ENCODE measurements at places on chromosomes 12 and 14.

DNA sequence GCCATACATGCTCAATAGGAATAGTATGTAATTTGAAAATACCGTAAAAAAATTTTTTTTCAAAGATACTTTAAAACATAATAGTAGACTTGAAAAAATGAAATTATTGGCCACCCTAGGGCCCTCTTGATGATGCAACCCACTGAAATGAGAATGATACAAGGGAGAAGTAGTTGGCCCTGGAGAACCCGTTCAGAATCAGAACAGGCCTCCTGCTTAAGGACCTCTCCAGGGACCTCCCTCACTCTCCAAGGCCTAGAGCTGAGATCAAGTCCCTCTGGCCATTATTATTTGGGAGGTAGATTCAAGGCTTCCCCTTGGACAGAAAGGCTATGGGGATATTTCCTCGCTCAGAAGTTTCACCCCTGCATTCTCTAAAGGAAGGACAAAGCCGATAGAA, 11.9 kb downstream of the LALBA start:
- DNase-seq: no peak

DNA sequence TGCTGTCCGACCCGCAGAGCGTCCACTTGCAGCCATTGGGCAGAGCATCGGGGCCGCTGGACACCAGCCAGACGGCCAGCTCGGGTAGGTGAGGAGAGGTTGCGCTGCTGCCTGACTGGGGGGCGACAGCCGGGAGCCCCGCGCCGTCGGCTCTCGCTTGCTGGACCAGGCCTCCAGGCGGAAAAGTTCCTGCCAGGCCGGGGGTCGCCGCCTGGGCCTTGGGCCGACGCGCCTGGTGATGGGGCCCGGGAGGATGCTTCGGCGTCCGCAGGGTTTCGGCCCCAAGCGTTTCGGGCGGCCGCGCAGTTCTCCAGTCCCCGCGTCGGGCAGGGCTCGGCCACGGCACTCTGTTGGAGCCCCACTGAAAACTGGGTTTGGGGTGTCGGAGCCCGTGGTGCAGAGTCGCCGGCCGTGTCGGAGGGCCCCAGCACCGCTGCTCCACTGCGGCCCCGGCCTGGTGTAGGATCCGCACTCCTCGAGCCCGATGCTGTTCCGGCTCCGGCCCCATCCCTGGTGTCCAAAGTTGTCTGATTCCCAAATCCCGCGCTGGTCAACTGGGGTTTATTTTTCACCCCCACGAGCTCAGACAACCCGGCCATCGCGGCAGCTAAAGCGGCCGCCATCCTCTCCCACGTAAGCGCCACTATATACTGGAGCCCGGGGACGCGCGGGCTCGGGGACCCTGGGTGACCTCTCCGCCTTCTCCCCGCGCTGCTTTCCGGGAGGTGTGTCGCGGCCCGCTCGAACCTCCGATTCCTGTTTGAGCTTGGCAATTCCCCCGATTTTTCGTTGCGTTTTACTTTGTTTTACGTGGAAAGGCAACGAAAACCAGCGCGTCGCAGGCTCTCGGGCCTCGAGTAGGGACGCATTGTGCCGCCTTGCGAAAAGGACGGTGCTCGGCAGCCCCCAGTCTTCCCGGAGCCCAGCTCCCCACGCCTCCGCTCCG, 872 bp downstream of the VSX2 start:
- DNase-seq: peak; percentile 12

DNA sequence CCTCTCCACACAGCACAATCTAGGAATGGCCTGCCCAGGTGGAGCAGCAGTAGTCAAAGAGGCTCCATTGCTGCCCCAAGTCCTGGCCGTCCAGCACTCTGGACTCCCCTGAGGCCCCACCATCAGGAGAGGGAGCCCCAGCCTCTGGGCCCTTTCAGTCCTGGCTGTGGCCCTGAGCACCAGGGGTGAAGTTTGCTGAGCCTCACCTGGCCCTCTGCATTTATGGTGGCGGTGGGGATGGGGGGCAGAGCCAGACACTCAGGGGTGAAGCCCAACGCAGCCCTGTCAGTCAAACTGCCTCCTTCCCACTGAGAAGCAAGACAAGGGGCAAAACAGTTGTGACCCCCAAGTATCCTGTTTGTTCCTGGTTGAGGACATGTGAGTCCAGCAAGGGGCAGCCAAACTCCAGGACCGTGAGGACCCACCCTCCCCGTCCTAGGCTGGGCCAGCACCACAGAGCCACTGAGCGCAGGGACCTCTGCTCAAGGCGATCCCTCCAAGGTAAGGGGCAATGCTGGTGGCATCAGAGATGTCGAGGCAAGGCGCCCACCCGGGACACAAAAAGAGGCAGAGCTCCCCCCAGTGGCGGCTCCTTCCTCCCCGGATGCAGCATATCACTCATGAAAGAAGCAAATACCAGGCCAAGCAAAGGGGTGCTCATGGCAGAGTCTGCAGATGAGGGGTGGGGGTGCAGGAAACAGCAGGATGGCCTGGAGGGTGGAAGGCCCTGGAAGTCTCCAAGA, 4.8 kb upstream of the AMN start:
- peak; percentile 23 for DNase-seq

- no peak for DNase-seq
Observed at GRCh38 chr14:87601036-87601435, 391.9 kb downstream of the GALC start.

DNA sequence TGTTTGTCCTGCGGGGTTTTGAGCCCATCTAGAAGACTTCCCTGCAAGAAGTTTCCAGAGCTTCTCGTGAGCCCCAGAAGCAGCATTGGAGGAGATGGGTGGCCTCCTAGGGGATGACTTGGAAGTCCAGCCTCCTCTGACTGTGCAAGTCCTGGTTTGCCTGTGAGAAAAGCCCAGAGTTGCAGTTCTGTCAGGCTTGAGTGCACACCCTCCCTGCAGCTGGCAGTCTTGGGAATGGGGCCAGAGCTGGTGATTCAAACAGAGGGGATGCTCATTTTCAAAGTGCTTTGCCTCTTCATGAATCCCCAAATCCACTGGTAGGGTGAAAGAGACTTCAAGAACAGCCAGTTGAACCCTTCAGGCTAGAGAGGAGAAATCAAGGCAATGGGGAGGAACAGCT, 3.9 kb upstream of the PPP1R1A start:
- peak; percentile 35 for DNase-seq

DNA sequence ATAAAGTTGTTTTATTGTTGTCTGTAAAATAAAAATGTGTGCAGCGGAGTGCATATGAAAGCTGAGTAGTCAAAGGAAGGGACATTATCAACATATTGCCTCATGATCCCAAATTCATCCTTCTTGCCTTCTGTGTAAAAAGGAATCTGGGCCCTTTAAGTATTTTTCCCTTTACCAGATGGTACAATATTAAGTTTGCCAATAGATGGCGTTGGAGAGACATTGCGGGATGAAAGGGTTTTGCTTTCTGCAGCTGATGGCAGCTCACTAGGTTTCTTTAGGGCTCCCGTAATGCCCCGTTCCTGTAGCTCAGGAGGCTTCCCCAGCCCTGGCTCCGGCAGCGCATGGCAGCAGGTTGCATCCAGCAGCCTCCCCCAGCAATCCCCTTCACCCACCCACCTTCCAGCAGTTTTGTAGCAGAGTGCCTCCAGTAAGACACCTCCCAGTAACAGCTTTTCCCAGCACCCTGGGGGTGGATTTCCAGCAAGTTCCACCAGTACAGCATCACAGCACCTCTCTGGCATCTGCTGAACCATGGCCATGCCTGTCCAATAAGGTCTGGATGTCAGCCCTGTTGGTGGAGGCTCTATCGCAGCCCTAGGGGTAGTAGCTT, 354.4 kb downstream of the MED13L start:
- no peak for DNase-seq

DNA sequence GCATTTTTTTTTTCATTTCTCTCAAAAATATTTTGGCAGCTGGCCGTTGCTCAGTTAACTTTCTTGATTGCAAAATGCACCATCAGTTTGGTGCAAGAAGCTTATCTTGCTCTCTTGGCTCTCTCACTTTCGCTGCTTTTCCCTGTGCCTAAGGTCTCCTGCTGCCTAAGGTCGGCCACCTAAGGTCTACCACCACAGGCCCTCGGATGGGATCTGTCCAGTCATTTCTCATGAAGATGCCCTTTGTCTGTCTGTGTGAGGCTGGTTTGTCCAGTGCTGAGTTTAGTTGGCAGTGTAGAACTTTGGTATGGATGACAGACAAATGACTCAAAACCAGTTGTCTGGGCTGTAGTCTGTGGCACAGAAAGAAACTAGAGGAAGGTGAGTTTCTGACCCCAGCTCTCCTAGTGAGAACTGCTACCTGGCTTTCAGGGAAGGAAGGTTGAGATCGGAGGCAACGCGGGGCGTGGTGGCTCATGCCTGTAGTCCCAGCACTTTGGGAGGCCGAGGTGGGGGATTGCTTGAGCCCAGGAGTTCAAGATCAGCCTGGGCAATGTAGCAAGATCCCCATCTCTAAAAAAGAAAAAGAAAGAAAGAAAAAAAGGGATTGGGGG, 2.6 kb downstream of the MLXIP start:
- peak; percentile 61 for DNase-seq

DNA sequence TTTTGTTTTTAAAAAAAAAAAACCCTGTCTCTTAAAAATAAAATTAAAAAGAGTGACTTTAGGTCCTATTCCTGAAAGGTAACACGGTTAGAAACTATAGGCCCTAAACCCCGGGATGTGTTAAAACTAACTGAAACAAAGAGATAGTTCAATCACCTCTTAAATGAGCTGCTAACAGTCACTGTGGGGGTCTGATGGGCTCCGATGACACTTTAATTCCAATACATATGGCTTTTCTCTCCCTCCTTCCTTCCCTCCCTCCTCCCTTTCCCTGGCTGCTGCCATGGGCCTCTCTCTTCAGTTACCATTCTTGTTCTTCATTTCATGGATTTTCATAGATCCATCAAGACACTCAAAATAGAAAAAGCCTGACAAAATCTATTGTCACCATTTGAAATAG, 76.6 kb downstream of the RNF34 start:
- no peak for DNase-seq

Data from LHCN-M2 (cell line).